ENCODE measurements at places on chromosomes 6 and 20.
A peak's percentile ranks its signal among the peaks of the same experiment; 100 is the strongest.

- DNase-seq: peak; percentile 9
Observed at GRCh38 chr6:32529697-32530430, at the start of gene HLA-DRB5. Gene HLA-DRB5, minus strand, starts transcription at chr6:32530287. Its CDS starts 63 bp downstream, at chr6:32530224.

DNA sequence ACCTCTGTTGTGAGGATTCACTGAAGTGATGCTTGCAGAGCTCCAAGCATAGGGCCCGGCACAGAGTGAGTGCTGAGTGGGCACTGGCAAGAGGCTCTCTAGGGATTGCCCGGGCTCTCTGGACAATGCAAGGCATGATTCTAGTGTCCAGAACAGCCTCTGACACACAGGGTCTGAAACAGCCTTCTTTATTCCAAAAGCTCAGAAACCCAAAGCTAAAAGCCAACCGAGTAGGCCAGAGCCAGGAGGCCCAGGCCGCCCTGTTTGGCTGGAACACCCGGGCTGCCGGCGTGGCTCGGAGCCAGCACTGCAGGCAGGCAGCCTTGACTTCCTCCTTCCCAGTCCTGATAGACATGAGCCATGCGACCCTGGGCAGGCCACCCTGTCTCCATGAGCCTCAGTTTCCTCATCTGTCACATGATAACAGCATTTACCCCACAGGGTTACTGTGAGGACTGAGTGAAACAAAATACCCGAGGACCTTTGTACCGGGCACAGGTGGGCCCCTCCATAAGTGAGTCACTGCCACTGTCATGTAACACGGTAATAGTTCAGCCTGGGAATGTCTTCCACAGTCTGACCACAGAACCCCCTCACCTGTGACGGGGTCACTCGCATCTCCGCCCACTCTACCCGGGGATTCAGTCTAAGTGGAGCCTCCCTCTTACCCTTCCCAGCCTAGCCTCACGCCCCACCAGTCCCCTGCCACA lies 51.5 kb downstream of the PTPRT start:
- DNase-seq: no peak

DNA sequence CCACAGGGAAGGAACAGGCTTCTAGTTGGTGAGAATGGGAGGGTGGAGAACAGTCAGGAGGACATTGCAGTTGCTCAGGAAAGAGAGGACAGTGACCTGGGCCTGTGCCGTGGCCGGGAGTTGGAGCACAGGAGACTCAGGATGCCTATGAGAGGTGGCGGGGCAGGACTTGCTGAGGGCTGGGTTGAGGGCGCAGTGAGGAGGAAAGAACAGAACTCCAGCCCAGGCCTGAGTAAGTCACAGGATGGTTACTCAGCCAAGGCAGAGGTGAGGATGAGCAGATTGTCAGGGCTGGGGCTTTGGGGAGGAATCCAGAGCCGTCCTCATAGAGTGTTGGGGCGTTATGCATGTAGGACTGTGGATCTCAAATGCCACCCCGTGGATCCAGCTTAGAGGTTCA lies 21.2 kb downstream of the CST4 start:
- no peak for DNase-seq

DNA sequence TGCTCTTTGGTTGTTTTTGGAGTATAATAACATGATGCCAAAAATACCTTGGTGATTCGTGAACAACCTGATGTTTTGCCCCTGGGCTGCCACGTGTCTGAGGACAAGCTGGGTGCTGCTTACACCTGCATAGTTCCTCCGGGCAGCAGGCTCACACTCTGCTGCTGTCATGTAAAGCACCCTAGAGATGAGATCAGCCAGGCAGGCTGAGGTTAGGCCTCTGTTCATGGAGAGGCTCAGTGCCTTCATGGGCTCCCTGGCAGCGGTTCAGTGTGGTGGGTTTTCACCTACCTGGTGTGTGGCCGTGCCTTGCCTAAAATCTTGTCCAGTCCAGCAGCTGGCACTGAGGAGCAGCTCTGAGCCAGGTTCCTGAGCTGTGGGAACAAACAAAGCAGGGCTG lies 60.1 kb upstream of the TAGAP start:
- DNase-seq: peak; percentile 43

GRCh38 chr6:100378576-100378975 lies 86.1 kb downstream of the SIM1 start:
- no peak for DNase-seq

DNA sequence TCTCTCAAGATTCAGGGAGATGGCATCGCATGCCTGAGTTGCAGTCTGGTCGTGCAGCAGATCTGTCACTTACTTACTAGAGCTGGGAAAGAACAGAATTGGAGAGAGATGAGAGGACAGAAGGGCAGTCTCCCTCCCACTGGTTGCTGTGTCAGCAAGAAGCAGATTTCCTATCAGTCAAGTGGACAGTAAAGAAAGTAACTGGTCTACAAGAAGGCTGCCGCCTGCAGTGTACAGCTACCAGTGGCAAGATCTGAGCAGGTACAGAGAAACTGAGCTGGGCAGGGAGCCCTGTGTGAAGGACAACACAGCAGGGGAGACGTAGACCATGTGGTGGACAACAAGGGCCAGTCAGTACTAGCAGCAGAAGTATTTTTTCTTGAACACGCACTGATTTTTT lies 49.5 kb upstream of the PCSK2 start:
- DNase-seq: no peak

- no peak for DNase-seq
Observed at GRCh38 chr6:64732888-64733287, 974.1 kb downstream of the EYS start.

DNA sequence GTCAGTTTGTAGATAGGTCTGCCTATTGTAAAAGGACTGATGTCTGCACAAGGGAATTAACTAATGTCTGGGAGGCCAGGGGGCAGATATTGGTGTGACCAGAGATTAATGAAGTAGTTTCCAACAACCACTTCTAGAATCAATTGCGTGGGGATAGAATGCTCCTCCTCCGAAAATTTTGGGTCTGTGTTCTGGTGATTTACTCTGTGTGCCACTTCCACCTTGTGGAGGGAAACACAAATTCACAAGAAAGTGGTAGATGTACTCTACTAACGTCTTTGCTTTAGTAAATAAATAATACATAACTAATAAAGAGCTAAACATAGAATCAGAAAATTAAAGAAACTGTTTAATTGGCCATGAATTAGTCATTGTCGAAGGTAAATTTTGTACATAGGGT lies 25.5 kb downstream of the TMEM14A start:
- no peak for DNase-seq

DNA sequence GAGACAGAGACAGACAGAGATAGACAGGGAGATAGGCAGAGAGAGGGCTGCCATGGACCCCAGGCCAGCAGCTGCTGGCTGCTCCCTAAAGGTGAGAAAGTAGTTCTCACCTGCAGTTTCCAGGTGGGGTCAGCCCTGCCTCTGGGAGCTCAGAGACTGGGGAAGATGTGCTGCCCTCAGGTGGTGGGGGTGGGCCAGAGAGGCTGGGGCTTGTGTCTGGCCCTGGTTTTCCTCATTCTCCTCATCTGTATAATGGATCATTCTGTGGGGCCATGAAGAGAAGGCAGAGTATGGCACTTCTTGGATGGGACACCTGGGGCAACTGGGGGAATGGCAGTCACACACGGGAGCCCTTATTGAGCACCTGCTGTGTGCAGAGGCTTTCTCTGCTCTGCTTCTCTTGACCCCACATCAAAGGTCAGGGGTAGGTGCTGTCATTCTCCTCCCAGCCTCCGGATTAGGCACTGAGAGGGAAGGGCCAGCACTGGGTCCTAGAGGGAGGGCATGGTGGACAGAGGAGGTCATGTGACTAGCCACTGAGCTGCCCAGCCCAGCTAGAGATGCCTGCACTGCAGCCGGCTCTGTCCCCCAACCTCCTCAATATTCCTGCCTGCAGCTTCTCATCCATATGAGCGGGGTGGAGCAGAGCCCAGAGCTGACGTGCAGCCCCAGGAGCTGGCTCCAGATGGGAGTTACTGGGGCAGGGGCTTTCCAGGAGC lies 4.1 kb downstream of the ANGPT4 start:
- DNase-seq: peak; percentile 39

- no peak for DNase-seq
Observed at GRCh38 chr6:13178107-13178506, 150.2 kb downstream of the TBC1D7 start.

DNA sequence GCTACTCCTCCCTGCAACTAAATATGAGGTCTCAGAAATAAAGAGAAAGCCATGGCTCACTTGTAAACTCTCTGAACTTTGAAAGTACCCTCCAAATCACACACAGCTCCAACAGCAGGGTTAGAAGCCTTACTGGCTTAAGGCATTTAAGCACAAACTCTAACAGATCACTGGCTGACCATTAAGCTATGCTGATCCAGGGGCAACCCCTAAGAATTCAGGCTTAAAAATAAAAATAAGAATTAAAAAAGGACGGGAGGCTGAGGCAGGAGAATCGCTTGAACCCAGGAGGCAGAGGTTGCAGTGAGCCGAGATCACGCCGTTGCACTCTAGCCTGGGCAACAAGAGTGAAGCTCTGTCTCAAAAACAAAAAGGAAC lies 21.8 kb downstream of the HLA-E start:
- DNase-seq: no peak

DNA sequence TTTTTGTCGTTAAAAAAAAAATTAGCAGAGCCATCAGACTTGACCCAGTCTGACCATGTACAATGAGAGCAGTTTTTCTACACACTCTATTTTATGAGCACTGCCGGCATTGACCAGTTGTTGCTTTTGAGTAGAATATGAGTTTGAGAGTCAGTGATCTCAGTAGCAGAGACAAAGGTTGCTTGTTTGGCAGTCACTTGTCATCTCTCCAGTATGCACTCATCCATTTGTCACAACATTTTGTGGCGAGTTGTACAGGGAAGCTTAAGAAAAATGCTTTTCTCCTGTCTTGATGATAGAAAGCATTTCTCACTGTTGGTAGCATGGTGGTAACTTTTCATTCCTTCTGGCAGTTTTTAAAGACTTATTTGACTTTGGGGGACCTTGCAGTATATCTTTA lies 159.9 kb downstream of the MMS22L start:
- no peak for DNase-seq

- DNase-seq: no peak
Observed at GRCh38 chr6:39973661-39974060, 39.4 kb upstream of the MOCS1 start.

DNA sequence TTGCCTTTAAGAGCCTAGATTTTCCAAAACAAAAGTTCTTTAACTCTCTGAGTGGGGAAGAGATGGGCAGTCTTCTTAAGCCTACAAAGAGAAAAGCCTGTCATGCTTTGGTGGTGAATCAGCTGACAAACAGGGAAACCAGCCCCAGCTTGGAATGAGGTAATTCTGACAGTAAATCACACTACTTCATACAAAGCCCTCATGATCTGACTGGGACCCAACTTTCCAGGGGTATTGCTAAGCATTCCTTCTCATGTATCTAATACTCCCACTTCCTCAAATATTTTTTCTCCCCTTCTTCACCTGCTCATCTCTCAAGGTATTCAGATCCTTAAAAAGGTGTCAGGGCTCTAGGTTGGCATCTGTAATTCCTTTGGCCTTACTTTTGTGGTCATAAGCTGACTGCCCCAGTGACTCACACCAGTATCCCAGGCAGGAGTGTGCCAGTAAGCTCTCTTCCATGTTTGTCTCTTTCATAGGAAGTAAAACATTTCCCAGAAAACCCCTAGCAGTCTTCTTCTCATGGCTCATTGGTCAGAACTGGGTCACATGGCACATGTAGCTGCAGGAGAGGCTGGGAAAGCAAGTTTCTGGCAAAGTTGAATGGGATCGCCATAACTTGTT lies 15.0 kb upstream of the TBC1D22B start:
- no peak for DNase-seq

- no peak for DNase-seq
Observed at GRCh38 chr6:150025201-150025917, at the start of gene RAET1L. Gene RAET1L, minus strand, starts transcription at chr6:150025532. Its CDS starts 61 bp downstream, at chr6:150025471.

DNA sequence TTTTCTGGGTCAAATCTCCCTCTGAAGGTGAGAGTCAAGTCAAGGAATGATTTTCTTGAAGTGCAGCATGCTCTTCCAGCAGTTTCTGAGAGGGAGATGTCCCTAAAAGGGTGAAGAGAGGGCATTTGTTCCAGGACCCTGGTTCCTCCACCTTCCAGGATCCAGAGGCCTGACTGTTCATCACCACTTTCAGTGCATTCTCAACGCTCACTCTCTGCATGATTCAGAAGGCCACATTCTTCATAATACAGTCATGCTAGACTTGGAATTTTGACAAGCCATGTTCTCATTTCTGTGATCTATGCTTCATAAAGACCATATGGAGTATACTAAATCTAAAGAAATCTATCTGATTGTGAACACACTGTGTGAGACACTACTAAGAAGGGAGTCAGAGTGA lies 85.1 kb downstream of the PDE7B start:
- no peak for DNase-seq

DNA sequence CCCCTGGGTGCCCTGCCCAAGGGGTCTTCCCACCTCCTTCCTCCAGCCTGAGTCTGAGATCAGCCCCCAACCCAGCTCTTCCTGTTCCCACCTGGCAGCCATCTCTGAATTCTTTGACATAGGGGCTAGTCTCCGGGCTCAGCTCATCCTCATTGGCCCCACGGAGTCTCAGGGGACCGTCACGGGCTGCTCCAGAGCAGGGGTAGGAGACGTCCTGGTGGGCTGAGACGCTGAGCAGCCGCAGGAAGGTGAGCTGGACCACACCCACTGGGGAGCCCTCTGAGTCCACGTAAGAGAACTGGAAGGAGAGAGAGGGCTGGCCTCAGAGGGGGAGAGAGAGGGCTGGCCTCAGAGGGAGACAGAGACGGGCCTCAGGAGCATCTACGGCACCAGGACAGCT lies 28.1 kb downstream of the COL11A2 start:
- no peak for DNase-seq

DNA sequence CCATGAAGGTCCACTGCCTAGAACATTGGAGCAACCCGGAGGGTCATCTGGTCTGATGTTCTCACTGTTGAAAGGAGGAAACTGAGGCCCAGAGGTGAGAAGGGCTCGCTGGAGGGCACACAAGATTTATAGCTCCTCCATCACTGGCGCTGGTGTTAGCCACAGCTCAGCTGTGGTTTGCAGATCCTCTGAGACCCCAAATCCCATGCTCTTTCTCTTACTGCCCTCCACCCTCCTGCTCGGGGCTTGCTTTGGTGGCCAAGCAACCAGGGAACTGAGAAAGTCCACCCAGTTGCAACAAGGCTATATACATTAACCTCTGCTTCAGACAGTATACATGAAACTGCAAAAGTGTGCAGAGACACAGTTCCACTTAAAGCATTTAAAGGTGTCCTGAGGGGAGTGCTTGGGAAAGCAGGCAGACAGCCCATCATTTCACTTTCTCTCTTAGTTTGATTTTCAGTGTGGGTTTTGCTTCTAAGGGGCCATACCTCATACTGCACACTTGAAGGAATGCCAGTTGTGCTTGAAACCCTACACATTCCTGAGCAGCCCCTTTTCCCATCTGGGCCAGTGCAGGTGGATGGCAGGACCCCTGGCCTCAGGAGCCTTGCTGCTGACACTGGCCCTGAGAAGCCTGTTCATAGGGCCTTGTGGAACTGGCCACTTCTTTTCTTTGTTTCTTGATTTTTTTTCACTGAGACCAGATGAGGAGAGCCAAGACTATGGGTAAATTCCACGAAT lies 347.6 kb downstream of the CDC5L start:
- DNase-seq: no peak

All from CD4-positive, alpha-beta T cell treated with Interleukin-17A for 4 hours (primary cell).